T-helper 17 cell (primary cell): ENCODE measurements at places on chromosomes 12 and 14.

- DNase-seq, result no peak
Observed at GRCh38 chr12:12822886-12823285, 9.7 kb downstream of the DDX47 start.

- no peak for DNase-seq
Observed at GRCh38 chr12:118827047-118827446, 154.3 kb upstream of the SRRM4 start.

- DNase-seq, result no peak
Observed at GRCh38 chr12:32558903-32559302, 120.2 kb upstream of the DNM1L start.

DNA sequence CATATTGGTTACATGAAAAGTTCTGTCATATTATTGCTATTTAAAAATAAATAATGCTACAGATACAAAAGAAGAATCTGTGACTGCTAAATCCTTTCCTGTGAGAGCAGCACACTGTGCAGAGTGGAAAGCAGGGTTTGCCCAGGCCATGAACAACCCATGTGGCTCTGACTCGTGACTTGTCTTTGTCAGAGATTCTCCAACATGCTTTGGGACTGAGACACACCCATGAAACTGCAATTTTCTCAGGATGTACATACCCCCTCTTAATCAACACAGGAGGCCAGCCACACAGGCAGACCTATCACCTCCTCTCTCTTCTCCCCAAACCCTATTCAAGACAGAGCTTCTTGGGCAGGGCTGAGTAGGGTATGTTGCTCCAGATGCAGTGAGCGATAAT lies 96.8 kb upstream of the NTF3 start:
- DNase-seq, result no peak

GRCh38 chr12:21585485-21585884 lies 19.2 kb downstream of the GYS2 start:
- no peak for DNase-seq

DNA sequence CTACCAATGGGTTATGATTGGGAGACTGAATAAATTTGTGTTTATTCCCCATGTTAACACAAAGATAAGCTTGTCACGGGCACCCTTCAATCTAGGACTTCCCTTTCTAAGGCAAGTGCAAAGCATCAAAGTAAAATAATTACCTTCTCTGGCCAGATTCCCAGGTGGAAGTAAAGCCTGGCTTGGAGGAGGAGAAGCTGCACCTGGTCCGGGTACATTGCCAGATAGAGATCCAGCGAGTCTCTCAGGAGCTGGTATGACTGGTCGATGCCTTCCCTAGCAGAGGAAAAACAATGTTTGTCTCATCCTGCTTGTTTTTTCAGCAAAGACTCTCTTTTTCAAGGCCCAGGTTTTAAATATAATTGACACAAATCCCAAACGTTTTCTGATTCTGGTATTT lies 24.9 kb downstream of the FBXO21 start:
- no peak for DNase-seq

DNA sequence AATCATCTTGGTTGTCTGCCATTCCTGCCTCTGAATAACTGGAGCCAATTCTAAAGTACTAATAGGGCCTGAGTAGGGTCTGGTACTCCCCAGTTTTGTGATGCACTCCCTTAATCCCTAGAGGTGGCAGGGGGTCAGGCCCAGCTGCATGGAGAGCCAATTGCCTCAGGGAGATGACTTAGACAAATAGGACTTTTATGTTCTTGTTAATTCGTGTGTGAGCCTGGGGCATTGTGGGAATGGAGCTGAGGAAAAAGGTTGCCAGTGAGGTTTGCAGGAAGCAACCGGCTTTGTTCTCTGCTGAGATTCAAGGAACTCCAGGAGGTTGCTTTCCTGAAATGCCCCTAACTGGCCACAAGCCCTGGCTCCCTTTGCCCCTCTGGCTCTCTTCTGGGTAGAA lies 6.8 kb upstream of the DCD start:
- DNase-seq, result no peak

DNA sequence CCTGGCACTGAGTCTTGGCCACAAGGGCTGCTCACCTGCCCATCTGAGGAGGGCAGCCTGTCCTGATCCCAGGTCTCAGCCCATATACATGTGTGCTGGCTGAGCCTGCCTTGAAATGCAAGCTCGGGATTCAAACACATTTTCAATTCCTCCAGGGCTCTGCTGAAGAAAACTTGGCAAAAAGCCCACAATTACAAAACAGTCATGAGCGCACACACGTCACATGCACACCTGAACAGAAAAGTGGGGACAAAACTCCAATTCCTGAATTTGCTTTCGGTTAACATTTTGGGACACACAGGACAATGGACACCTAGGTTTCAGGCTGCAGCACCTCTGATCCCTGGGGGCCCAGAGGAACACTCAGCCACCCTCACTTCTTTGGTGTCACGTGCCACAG lies 113.9 kb downstream of the RBM19 start:
- no peak for DNase-seq

DNA sequence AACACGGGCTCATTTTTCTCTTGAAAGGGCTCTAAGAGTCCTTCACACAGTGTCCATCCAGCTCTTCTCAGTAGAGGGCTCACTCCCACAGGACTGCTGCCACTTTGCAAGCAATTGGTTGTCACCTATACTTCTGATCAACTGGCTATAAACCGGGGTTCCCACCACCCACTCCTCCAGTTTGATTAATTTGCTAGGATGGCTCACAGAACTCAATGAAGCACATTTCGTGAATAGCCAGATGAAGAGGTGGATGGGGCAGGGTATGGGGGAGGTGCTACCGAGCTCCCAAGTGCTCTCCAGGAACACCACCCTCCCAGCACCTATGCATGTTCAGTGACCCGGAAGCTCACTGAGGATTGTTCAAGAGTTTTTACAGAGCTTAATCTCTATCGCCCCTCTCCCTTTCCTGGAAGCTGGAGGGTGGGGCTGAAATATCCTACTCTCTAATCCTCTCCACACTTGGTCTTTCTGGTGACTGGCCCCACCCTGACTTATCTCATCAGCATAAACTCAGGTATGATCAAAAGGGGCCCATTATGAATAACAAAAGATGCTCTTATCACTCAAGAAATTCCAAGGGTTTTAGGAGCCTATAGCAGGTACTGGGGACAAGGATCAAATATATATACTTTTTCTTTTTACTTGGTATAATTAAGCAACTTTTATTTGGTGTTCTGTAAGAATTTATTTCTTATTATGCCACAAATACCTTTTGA lies 13.9 kb upstream of the EGLN3 start:
- no peak for DNase-seq

- DNase-seq, result no peak
Observed at GRCh38 chr14:98900798-98901197, 371.2 kb downstream of the BCL11B start.

GRCh38 chr14:104876251-104876699 lies 11.2 kb downstream of the CEP170B start:
- no peak for DNase-seq

DNA sequence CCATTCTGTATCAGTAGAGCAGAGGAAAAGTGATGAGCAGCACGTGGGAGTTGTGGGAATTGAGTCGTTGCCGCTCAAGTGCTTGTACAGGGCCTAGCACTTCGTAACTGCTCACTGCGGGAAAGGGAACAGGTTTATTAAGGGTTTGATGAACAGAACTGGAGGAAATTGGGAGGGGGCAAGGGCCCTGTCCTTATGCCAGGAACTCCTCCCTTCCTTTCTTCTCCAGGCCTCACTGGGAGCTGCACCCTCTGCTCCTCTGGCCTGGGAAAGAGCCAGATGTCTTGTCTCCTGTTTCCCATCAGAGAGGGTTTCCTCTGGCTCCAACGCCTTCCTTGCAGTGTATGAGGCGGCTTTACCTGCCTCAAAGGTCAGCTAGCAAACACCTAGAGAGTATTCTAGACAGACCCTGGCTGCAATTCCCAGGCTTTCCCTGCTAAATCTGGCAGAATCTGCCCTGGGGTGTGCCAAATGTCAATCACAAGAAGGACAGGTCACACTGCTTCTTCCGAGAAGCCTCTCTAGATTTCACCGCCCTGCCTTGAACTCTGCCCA lies 78.4 kb downstream of the NTF3 start:
- no peak for DNase-seq

DNA sequence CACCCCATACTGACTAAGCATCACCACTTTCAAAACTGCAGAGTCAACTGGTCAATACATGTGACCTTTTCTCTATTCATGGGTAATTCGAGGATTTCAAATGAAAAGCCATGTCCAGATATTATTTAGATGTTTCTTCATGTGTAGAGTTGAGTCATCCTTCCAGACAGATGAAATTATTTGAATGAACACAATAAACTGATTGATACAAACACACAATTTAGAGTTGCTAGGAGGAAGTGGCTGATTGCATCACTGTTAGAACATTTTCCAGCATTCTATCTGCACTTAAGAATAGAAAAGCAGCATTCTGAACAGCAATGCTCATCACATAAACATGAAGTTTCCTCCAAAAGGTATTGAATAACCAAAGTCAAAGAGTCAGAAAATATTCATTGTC lies 273.5 kb upstream of the SOX5 start:
- DNase-seq, result no peak

DNA sequence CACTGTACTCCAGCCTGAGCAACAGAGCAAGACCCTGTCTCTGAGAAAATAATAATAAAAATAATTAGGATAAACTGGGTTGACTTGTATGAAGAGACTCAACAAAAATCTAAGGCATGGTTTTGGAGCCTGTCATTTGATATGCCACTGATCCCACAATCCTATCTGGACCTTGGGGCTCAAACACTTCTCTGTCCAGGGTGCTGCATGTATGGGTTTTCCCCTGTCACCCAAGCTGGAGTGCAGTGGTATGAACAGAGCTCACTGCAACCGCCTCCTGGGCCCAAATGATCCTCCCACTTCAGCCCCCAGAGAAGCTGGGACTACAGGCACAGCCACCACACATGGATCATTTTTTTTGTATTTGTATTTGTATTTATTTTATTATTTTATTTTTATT lies 5.3 kb upstream of the VSIG10 start:
- no peak for DNase-seq

DNA sequence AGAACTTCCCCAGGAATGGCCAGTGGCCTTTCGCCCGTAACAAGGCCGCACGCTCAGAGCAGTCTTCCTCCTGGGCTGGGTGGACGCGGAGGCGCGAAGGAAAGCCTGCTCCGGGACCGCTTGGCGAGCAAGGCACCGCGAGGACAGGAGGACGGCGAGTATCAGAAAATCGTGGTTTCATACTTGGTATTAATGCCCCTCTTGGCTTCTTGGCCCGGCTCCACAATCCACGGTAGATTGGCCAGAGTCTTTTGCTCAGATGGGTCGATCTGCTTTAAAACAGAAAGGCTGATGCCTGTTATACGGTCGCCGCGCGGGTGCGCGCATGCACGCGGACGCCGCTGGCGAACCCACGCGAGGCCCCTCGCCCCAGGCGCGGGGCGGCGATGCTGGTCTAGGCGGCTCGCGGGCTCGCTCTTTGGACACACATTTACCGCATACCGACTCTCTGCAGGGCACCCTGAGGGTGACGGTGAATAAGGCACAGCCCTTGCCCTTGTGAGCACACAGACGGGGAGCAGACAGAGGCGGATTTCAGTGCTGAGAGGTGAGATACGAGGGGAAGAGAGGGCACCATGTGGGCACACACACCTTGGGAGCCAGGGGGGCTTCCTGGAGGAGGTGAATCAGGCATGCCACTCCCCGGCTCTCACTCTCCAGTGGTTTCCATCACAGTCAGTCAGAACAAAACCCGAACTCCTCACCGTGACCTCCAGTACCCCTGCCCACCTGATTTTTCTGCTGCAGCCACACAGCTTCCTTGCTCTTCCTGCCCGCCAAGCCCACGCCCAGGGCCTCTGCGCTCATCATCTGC lies 100.7 kb downstream of the APAF1 start:
- DNase-seq, result peak; percentile 26

DNA sequence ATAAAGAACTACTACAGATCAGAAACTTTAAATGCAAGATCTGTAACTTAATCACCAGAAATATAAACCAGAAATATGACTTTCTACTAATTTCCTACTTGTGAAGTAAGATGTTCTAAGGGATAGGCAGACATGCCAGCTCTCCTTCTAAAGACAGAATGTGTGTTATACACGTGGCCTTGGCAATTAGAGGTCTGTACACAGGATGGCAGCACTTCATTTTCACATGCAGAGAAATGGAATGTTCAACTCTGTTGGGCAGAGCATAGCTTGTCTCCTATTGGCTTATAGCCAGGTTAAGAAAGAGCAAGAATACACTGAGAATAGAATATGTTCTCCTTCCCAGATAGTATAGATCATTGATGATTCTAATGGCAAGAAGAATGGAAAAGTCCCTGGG lies 403.8 kb downstream of the DAD1 start:
- no peak for DNase-seq

- no peak for DNase-seq
Observed at GRCh38 chr12:94287245-94287628, 138.9 kb downstream of the PLXNC1 start.

DNA sequence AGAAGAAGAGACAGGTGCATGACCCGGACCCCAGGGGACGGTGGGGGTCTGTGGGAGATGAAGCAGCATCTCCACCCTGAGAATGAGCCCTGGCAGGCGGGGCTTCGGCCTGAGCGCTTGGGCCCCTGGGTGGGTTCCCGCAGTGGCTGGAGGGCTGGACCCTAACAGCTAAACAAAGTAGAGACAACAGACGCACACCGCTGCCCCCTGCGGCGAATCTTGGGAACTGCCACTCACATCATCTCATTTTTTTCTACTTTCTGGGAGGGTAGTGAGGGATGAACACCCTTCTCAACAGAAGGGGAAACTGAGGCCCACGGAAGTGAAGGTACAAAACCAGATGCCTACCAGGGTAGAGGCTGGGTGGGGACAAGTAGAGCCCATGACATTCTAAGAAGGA lies 104.7 kb downstream of the RFLNA start:
- no peak for DNase-seq

DNA sequence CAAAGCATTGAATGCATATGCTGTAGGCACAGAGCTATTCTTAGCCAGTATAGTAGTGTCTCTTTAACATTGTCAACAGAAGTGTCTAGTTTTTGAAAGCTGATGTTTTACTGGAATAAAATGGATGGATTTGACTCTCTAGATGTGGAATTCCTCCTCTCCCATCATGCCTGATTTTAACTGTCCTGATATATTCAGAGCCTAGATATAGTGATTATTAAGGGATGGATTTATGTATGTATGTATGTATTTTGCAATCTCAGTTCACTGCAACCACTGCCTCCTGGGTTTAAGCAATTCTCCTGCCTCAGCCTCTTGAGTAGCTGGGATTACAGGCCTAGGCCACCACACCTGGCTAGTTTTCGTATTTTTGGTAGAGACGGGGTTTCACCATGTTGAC lies 144.8 kb upstream of the NAV3 start:
- no peak for DNase-seq

DNA sequence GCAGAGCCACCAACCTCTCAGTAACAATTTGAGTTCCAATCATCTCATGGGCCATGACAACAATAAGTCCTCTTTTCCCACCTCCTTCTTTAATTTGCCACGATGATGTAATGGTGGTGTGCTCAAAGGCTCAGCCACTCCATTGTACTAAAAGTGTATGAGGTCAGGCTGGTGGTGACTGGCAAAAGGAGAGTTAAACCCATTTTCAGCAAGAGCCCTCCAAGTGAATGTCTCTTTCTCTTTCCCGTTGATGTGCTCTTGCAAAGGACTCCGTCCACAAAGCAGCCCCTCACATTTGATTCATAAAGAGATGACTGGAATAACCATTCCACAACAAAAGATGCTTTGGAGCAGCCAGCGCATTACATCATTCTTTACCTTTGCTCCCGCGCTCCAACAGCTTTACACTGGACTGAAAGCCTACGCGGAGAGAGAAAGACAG lies 41.6 kb downstream of the DUSP16 start:
- DNase-seq, result no peak
